Fibroblast of lung (primary cell): ENCODE measurements at places on chromosomes 1 and 21.
A peak's percentile ranks its signal among the peaks of the same experiment; 100 is the strongest.

DNA sequence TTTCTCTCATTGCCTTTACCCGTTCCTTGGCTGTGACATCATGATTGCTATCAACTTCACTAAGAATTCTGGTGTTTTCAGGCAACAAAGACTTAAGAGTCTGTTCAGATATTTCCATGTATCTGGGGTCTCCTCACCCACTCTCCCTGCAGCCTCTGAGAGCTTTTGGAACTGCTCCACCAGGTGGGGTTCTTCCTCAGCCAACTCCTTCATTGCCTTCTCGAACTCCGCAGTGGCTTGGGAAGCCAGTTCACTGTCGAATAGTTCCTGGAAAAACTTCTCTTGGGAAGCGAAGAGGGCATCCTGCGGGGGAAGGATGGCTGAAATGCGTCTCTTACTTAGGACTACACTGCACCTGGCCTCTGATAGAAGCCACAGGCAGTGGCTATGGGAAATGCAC, 2.1 kb downstream of the PEX19 start:
- DNase-seq: no peak

DNA sequence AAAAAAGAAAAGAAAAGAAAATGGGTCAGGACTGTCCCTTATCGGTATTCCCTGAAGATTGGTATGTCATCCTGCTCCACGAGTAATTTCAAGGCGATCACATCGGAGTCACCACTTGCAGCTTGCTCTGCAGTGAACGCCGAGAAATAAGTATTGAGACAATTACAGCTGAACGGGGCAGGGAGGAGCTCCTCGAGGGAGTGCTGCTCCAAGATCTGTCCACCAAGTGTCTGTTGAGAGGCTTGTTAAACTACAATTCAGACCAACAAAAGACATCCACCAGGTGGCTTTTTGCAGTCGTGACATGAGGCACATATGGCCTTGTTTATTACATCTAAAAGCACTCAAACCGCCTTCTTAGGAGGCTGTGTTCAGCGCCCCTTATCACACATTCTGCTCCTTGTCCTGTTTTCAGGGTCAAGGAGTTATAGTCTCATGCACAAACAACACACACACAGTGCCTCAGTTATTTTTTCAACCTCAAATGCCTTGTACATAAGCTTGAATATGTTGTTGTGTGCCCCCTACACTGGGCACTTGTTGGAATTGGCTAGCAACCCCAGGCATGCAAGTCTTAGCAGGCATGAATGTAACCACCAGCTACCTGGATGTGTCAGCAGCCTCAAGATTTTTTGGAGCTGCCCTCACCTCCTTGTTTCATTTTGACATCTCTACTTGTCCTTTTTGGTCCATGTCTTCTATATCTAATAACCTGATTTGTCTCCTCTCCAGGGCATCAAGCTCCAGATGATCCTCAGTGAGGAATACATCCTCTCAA, 13.0 kb upstream of the CD48 start:
- no peak for DNase-seq

DNA sequence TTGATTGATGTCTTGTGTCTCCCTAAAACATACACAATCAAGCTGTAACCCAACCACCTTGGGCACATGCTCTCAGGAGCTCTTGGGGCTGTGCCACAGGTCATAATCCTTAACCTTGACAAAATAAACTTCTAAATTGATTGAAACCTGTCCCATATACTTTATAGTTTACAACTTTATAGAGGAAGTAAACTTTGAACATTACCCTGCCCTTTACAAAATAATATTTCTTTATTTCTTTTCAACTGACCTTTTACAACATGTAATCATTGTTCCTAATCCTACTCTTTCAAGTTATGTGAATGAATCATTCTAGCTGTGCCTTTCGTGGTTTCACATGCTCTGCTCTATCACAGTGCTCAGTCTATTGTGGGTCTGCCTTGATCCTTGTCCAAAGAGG, 118.3 kb upstream of the ATP1A1 start:
- no peak for DNase-seq

- no peak for DNase-seq
Measured at GRCh38 chr1:243247901-243248300, 7.2 kb downstream of the CEP170 start.

DNA sequence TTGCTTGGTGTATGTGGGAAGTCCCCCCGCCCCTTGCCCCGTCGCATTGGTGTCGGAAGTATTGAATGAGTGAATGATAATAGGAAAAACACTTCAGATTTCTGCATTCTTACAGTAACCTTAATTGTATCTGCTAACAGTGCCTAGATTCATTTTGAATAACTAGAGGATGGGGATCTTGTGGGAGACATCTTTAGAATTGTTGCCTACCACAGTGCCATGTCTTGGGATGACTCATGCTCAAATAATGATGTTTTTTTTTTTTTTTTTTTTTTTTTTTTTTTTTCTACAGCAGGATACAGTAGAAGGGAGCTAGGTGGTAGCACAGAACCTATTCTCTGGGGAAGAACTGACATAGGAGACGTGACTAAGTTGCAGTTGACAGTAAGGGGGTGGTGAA, 237.9 kb downstream of the USP25 start:
- peak; percentile 72 for DNase-seq

GRCh38 chr1:107379826-107380225, 239.0 kb downstream of the NTNG1 start:
- DNase-seq: no peak

DNA sequence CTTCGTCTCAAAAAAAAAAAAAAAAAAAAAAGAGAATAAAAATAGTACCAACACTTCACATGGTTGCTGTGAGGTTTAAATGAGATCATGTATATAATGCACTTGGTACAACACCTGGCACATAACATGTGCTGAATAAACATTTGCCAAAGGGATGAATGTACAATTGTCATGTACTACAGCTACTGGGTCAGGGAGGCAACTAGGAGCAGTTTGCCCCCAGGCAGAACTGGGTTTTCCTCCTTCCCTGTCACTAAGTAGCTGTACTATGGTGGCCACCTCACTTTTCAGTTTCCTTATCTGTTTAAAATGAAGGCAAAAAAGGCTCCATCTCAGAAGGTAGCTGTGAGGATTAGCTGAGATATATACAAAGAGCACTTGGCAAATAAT, 11.5 kb downstream of the AK2 start:
- no peak for DNase-seq

DNA sequence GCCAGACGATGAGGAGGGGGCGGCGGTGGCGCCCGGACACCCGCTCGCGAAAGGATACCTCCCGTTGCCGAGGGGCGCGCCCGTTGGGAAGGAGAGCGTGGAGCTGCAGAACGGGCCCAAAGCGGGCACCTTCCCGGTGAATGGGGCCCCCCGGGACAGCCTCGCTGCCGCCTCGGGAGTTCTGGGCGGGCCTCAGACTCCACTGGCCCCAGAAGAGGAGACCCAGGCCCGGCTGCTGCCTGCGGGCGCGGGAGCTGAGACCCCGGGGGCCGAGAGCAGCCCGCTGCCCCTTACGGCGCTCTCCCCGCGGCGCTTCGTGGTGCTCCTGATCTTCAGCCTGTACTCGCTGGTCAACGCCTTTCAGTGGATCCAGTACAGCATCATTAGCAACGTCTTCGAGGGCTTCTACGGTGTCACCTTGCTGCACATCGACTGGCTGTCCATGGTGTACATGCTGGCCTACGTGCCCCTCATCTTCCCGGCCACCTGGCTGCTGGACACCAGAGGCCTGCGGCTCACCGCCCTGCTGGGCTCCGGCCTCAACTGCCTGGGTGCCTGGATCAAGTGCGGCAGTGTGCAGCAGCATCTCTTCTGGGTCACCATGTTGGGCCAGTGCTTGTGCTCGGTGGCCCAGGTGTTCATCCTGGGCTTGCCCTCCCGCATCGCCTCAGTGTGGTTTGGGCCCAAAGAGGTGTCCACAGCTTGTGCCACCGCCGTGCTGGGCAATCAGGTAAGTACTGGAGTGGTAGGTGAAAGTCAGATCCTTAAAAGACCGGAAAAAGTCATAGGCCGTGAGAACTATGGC, 588 bp downstream of the FLVCR1 start:
- DNase-seq: peak; percentile 34

- peak; percentile 63 for DNase-seq
Measured at GRCh38 chr1:26387447-26387846, 14.9 kb upstream of the ZNF683 start.

DNA sequence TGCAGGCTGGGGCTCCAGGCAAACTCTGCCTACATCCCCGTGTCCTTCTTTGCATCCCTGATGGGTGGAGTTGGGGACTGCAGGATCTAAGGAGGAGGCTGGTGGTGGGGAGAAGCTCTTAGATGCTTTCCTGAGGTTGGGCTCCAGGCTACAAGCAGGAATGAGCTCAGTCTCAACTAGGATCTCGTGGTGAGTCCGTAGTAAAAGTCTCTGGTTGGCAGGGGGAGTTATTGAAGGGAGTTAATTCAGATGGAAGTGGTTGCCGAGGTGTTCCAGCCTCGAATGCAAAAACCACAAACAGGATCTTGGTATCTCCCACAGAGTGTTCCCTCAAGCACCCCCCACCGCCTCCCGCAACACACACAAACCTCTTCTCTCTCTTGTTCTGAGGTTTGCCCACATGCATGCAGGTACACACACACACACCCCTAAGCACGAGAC, 35.0 kb downstream of the TMCC2 start:
- DNase-seq: peak; percentile 60

GRCh38 chr1:151005729-151006319, 878 bp downstream of the MINDY1 start:
- no peak for DNase-seq

DNA sequence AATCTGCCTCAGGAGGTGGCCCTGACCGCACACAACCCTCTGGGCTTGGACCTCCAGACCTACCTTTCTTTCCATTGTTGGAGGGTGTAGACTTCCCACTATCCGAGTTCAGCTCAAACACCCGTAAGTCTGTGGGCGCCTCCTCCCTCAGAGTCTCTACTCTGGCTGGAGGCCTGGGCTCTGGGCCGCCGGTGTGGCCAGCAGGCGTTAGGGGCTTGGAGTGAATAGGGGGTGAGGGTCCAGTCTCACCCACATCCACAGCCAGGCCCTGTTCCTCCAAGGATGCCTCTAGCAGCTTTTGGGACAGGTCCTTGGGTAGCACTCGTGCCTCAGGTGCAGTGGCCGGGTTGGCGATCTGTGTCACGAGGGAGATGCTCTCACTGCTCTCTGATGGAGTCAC, 13.9 kb downstream of the TSSK3 start:
- DNase-seq: no peak

- DNase-seq: no peak
Measured at GRCh38 chr1:207898260-207898659, 12.7 kb downstream of the CD34 start.

DNA sequence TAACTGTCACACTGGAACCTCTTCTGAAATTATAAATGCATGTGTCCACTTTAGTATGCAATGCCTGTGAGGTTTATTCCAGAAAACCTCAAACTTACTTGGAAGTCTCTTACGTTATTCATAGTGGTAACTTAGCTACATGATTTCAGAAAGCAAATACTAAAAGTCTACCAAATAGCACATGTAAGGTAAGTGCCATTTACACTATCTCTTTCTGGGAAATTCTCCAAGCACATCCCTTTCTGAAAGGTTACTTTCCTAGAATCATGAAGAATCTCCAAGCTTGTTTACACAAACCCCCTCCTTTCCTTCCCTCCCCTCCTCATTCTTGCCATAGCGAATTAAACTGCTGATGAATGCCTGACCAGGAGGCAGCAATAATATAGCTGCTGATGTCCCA, 42.5 kb downstream of the RAB3GAP2 start:
- DNase-seq: no peak

GRCh38 chr1:25080294-25081209, 150.5 kb upstream of the RUNX3 start:
- peak; percentile 12 for DNase-seq

- no peak for DNase-seq
Measured at GRCh38 chr1:206945779-206946178, 487 bp downstream of the PIGR start.

DNA sequence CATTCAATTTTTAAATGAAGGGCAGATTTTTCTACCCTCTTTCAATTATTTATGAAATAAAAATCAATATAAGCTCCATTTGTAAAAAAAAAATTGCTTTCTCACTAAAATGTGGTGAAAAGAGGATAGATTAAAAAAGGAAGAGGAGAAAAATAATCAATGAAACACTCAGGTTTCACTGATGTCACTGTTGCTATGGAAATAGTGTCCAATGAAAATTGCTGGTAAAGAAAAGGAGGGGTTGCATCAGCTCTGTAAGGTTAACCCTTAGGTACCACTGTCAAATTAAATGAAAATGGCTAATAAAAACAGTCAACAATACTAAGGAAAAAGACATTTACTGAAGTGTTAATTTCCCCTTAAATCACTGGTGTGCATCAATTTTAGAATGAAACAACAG, 91.6 kb upstream of the TTC39A start:
- peak; percentile 61 for DNase-seq

- DNase-seq: peak; percentile 68
Measured at GRCh38 chr1:224447251-224447650, 12.7 kb upstream of the WDR26 start.
